ENCODE measurements at places on chromosomes 6 and 20.
A peak's percentile ranks its signal among the peaks of the same experiment; 100 is the strongest.

DNA sequence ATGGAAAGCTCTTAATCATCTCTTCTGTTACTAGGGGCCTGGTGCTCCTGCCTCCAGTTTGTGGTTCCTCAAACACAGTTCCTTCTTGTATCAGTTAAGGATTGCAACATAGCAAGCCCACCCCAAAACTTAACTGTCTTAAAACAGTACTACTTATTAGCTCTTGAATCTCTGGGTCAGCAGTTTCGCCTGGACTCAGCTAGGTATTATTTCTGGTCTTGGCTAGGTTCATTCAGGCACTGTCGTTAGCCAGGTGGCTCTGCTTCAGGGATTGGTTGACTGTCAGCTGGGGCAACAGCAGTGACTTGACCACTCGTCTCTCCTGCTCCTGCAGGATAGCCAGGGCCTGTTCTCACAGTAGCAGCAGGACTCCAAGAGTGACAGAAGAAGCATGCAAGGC, 30.0 kb upstream of the RALY start:
- DNase-seq, result no peak

DNA sequence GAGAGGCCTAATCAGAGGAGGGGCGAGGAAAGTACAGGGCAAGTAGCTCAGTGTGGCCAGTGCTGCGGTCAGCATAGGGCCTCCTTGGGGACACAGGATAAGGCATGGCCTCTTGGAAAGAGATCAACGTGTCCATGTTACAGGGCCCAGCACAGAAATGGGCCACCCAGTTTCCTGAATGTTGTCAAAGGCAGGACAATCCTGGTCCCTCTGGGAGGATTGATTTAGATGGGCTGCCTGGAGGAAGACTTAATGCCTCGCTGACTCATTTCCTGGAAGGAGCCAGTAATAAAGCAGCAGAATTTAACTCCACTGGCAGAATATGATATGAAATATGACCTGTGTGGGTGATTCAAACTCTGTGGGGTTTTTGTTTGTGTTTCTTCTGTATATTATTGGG, 16.6 kb downstream of the DDO start:
- DNase-seq, result no peak

GRCh38 chr6:163577404-163577803, 162.9 kb downstream of the QKI start:
- DNase-seq, result no peak

GRCh38 chr6:44237021-44237812, 9.7 kb upstream of the HSP90AB1 start:
- peak; percentile 89 for DNase-seq

GRCh38 chr20:23248461-23248882, 102.1 kb upstream of the NXT1 start:
- DNase-seq, result no peak

DNA sequence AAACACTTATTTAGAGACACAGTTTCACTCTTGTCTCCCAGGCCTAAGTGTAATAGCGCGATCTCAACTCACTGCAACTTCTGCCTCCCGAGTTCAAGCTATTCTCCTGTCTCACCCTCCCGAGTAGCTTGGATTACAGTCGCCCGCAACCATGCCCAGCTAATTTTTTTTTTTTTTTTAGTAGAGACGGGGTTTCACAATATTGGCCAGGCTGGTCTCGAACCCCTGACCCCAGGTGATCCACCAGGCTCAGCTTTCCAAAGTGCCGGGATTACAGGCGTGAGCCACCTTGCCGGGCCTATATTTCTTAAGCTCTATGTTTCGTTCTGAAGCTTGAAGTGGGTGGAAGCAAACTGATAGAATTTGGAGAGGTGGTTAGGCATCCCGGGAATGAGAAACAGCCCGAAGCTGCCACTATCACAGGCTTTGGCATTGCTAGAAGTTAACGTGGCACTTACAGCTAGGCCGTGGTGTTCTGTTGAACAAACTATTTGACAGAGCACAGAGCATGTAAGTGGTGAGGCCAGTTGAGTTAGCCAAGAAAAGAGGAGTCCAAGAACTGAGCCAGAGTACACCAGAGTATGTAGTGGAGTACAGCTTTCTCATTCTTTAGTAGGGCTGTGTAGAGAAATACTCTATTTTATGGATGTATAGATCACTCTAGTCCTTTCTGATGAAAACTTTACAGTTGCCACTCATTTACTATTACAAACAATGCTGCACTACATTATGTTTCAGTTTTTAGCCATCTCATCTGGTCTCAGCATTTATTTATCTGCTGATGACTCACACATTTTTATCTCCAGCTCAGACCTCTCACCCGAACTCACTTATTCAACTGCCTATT, 62.0 kb upstream of the HFE start:
- no peak for DNase-seq

- no peak for DNase-seq
These were observed 889.1 kb upstream of the MAP3K7 start for GRCh38 chr6:91476000-91476399.

- DNase-seq, result no peak
These were observed 35.7 kb downstream of the TFAP2C start for GRCh38 chr20:56664796-56665195.

DNA sequence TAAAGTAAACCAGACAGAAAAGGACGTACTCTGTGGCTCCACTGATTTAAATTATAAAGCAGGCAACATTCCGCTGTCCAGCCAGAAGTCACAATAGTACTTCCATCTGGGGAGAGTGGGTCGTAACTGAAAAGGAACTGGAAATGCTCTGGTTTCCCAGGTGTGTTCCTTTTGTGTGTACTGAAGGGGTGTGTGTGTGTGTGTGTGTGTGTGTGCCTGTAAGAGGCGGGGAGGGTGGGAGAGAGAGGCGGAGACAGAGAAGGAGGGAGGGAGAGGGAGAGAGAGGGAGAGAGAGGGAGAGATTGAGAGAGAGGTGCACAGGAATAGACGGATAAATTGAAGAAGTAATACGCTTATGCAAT, 178.4 kb upstream of the ZNF184 start:
- peak; percentile 23 for DNase-seq

DNA sequence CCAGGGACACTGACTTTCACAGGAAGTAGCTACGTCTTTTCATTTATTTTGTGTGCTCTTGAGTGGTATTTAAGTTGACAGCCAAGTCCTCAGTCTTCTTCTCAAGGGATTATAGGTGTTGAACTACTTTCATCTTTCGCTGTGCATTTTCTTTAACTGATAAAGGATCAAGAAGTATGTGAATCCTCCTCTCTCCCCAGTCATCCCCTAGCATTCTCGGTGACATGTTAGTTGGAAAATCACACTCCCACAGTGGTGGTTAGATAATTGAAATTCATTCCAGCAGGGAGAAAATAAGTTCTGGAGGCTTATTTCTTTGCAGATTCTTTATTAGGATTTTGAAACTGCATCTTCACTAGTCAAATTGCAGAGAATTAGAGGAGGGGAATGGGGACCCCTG, 569.4 kb downstream of the MEI4 start:
- DNase-seq, result no peak

DNA sequence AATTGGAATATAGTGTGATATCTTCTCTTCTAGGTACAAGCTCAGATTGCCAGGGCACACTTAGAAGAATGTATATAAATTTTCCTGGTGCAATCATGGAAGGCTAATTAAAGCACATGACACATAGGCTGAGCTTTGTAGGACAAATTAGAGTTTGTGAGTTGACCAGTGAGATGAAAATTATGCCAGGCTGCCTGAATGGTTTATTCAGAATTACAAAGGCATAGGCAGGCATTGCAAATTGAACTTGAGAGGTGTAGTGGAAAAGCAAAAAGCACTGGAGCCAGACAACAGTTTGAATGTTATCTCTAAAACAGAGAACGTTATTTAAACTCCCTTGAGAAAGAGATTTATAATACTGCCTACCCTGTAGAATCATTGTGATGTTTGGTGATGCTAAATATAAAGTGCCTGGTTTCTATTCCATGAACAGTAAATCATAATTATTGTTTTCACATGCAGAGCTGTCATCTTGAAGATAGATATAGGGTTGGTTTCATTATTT, 712.1 kb downstream of the TBC1D32 start:
- no peak for DNase-seq

GRCh38 chr6:42335896-42336295, 115.8 kb downstream of the TRERF1 start:
- no peak for DNase-seq

GRCh38 chr6:46293641-46294316, 123.0 kb upstream of the ENPP5 start:
- DNase-seq, result no peak

DNA sequence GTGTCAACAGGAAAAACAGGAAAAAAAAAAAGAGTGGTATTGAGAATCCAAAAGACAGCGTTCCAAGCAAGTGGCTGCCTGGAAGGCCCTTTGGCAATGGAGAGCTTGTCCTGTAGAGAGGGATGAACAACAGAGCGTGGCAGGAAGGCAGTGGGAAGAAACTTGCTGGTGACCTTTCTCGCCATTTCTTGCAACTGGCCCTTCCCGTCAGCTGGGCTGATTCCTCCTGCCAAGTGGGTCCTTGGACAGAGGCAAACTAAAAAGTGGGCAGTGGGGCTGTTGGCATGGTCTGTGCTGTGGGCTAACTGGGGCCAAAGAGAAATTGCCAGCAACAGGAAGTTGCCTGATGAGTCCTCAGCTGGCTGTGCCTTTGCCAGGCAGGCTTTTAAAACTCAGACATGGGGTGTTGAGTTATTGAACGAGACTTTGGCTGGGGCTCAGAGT, 43.9 kb upstream of the CLDN20 start:
- DNase-seq, result no peak

GRCh38 chr6:53369876-53370515, 21.2 kb upstream of the ELOVL5 start:
- no peak for DNase-seq

GRCh38 chr20:61355585-61355984, 103.5 kb downstream of the CDH4 start:
- DNase-seq, result no peak

- DNase-seq, result no peak
These were observed 239.2 kb downstream of the KCNQ5 start for GRCh38 chr6:72861059-72861458.

GRCh38 chr6:131729550-131729949, 18.7 kb upstream of the CTAGE9 start:
- DNase-seq, result no peak

DNA sequence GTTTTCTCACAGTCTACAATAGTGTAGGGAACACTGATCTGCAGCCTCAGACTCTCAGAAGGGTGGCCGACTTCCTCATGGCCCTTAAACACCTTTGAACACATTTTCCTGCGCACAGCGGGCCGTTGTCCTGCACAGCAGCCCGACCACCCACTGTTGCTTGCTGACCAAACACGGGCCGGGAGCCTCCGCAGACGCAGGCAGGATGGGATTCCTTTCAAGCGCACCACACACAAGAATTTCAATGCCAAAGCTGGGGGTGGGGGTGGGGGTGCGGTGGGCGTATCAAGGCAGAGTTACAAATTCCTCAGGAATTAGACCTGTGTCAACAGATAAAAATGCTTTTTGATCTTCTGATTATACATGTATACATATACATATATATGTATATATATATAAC, 74.5 kb downstream of the HUS1B start:
- DNase-seq, result no peak

DNA sequence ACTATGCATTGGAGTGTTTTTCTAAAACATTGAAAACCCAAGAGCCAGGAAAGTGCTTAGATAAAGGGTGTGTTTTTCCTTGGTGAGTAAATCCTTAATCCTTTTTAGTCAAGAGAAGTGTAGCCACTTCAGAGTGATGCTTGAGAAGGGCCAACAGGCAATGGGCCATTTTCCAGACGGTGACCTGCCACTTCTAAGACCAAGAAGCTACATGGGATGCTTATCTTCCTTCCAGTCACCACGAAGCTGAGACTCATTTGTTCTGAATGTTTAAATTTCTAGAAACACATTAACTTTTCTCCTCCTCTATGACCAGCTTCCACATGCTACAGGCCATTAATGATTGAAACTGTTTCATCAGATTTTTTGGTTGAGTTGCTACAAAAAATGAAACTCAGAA, 34.4 kb upstream of the NHSL1 start:
- DNase-seq, result no peak

GRCh38 chr20:17421493-17421892, 109.7 kb downstream of the BFSP1 start:
- DNase-seq, result no peak

DNA sequence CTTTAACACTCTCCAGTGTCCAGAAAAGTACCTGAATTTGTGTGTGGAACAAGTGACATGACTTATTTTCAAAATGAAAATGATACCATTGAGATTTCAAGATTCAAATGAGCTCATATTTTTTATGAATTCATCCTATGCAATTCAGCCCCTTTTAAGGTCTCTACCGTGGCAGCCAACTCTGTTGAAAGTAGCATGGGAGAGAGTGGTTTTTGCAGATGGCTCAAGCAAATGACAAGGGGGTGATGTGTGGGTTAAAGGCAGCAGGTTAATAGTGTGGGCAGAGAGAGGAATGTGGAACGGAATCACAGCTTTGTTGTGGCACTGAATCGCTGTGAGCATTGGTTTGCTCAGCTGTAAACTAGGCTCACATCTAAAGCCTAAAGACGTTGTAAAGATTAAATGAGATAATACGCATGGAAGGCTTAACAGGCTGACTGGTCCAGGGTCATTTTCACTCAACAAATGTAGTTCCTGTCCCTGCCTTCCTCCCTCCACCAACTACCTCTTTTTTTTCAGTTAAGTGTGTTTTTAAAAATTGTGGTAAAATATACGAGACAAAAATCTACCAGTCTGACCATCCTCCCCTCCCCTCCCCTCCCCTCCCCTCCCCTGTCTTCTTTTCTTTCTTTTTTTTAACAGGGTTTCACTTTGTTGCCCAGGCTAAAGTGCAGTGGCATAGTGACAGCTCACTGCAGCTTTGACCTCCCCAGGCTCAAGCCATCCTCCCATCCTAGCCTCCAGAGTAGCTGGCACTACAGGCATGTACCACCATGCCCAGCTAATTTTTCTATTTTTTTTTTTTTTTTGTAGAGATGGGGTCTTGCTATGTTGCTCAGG, 114.7 kb upstream of the ZNF217 start:
- DNase-seq, result no peak

GRCh38 chr6:72411872-72412708, 209.8 kb upstream of the KCNQ5 start:
- DNase-seq, result peak; percentile 77

- no peak for DNase-seq
These were observed 51.5 kb downstream of the PLCB1 start for GRCh38 chr20:8183526-8183925.

DNA sequence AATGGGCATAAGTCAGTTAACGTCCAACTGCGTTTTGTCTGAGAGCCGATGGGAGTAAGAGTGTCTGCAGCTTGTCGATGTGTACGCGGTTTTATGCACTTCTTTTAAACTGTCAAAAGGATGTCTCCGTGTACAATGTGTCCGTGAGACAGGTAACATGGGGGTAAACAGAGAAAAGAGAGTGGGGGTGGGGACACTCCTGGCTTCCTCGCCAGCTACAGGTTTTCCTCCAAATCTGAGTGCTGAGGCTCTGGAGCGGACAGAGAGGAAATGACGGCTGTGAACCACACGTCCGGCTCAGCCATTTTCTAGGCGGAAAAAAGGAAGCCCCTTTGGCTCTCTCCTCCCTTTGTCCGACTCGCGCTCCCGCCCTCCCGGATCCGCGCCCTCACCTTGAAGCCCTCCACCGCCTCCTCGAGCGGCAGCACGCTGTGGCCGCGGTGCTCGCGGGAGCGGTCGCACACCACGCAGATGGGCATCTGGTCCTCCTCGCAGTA, 916 bp downstream of the TRIM27 start:
- DNase-seq, result peak; percentile 49

Data from NCI-H345 (cell line).